ENCODE measurements at places on chromosomes 12 and 14.

- no peak for DNase-seq
Measured at GRCh38 chr14:32375663-32376062, 46.6 kb downstream of the AKAP6 start.

GRCh38 chr14:34355584-34356263 is 106.3 kb downstream of the SPTSSA start:
- DNase-seq = no peak

DNA sequence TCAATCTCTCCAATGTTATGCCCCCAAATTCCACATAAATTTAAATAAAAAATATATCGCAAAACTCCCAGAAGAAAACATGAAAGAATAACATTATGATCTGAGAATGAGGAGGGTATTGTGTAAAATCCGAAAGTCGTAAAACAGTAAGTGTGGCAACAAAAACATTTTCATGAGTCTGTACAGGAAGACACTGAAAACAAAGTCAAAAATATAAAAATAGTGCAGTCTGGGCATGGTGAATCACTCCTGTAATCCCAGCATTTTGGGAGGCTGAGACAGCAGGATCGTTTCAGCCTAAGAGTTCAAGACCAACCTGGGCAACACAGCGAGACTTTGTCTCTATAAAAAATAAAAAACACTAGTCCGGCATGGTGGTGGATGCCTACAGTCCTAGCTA is 57.1 kb downstream of the SPTLC2 start:
- DNase-seq = no peak

DNA sequence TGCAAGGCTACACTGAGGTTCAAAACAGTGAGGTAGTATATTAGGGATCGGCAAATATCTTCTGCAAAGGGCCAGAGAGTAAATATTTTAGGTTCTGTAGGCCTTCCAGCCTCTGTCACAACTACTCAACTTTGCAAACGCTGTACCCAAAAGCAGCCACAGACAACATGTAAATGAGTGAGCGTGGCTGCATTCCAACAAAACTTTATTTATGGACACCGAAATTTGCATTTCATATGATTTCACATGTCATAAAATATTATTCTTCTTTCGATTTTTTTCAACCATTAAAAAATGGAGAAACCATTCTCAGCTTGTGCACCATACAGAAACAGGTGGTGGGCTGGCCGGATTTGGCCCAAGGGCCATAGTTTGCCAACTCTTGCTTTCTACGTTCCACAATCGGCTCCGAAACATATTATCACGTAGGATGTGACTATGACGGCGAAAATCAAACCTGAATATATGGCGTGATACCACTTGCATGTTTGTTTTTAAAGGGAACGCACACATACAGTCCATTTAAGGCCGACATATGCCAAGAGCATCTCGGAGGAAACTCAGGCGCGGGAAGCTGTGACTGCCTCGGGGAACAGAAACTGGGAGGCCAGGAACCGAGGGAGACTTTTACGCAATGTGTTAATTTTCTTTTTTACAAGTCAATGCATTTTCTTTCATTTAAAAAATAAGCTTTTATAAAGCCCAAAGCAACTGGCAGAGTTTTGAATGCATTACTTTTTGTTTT is 7.1 kb downstream of the NCOR2 start:
- no peak for DNase-seq

- no peak for DNase-seq
Measured at GRCh38 chr14:24337824-24338175, 2.0 kb downstream of the RIPK3 start.

DNA sequence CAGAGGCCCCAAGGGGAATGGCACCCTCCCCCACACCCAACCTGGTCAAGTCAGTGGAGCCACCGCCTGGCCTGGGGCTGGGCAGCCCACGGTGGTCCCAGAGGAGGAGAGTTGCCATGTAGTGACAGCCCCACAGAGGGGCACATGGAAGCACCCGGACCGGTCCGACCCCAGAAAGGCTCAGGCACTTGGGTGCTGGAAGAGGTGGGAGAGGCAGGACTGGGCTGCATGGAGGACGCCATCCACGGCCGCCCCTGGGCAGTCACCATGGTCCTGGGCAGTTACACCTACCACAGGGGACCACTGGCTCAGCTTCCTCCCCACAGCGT is 37.9 kb upstream of the TMEM179 start:
- DNase-seq = no peak

GRCh38 chr12:32052212-32052713 is 54.4 kb upstream of the BICD1 start:
- no peak for DNase-seq

GRCh38 chr14:74488786-74489397 is 4.2 kb downstream of the NPC2 start:
- no peak for DNase-seq

GRCh38 chr12:18703321-18703720 is 34.5 kb downstream of the PLCZ1 start:
- DNase-seq = no peak

DNA sequence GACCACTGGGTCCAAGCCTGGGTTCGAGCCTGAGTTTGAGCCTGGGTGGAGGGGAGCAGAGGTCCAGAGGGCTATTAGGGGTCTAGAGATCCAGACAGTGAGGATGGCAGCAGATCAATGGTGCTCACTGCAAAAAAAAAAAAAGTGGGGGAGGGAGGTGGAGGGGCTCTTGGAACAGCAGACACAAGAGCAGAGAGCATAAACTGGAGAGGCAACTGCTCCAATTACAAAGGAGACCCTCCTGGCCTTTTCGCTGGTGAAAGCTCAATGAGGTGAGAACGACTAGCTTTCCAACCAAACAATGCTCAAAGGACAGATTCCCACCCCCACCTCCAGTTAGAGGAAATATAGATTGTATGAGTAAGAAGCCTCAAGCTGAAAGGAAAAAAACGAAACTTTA is 124.2 kb upstream of the TSPAN8 start:
- no peak for DNase-seq

GRCh38 chr12:103586791-103587370 is at the start of gene STAB2:
TSS of gene STAB2 (plus strand) at chr12:103587273. CDS start at chr12:103587477, 204 bp downstream.
- DNase-seq = no peak

DNA sequence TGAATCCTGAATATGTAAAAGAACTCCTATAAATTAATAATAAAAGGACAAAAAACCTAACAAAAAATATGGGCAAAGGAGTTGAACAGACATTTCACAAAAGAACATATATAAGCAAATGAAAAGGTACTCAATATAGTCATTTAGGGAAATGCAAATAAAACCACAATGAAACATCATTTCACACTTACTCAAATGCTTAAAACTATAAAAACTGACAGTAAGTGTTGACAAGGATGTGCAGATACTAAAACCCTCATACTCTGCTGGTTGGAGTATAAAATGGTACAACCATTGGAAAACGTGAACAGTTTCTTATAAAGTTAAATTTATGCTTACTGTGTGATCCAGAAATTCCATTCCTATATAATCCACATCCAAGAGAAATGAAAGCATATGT is 247.1 kb downstream of the GXYLT1 start:
- DNase-seq = no peak

- no peak for DNase-seq
Measured at GRCh38 chr14:96699666-96700065, 97.5 kb upstream of the VRK1 start.

DNA sequence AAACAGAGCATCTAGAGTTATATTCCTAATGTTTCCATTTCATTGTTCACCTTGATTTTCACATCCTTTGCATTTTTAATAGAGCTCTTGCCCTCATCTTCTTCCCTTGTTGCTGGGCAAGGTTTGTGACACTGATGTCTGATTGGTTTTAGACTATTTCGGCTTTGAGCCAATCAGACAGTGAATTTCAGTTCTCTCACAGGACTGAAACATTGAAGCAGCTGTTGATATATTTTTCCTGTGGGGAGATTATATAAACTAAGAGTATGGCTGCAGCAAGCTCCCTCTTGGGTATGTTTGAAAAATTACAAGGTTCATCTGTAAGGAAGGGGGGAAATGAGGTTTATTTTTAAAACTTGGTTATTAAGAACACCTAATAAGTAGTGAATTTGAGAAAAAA is 51.2 kb downstream of the ATF7IP start:
- no peak for DNase-seq

GRCh38 chr12:26317942-26318575 is 122.7 kb downstream of the SSPN start:
- no peak for DNase-seq

GRCh38 chr12:59046763-59047534 is 126.6 kb upstream of the LRIG3 start:
- DNase-seq = no peak

GRCh38 chr14:35940291-35940690 is 114.2 kb downstream of the BRMS1L start:
- DNase-seq = no peak

GRCh38 chr14:65959563-65960024 is 526.6 kb upstream of the CCDC196 start:
- no peak for DNase-seq

DNA sequence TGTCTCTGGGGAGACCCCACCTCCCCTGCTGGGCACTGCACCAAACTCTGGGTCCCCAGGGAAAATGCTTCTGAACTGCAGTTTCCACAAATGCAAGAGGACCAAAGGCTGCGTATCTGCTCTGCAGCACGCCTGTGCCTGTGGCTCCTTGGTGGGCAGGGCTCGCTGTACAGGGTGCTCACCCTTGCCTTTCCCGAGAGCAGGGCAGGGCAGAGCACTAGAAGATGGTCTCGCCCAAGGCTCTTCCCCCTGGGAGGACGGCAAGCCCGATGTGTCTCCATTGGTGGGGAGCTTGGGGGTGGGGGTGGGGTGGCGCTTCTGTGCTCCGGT is 175.3 kb upstream of the RTL1 start:
- DNase-seq = no peak

DNA sequence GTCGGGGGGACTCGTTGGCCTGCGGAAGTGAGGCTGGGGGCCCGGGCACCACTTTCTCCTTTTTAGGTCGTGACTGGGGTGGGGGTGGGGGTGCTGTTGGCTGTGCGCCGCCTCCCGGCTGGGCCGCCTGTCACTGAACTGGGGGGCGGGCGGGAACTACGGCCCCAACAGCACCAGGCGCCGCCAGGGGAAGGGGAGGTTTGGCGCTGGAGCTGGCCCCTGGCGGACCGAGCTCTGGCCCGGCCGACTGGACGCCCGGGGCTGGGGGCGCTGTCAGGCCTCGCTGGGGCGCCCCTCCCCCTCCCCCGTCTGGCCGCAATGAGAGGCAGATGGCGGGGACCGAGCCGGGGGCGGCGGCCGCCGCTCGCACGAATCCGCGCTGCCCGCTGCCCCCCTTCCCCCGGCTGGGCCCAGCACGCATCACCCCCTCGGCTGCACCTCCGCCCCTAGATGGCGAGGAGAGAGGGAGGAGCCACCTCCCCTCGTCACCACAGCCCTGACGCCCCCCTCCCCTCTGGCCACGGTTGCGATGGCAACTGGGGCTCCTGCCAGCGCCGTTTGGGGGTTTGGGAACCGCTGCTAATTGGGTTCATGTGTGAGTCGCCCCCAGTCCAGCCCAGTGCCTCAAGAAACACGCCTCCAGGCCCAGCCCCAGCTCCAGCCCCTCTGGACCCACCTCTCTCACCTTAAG is 723 bp downstream of the NFATC4 start:
- no peak for DNase-seq

DNA sequence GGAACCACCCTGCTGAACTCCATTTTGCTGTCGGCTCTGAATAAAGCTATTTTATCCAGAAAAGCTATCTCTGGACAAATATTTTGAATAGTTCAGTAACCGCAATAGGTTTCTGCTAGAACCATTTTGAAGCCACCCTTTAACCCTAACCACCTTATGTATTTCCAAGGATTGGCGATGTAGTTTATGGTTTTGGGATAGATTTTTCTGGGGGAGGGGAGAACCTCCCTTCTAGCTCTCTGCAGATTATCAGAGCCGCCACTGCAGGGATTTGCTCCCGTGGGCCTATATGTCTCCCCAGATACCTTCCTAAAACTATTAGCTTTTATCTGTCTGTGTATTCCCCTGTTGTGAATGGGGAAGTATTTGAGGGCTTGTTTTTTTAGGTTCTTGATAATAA is 1.8 kb upstream of the TUBA1B start:
- no peak for DNase-seq

DNA sequence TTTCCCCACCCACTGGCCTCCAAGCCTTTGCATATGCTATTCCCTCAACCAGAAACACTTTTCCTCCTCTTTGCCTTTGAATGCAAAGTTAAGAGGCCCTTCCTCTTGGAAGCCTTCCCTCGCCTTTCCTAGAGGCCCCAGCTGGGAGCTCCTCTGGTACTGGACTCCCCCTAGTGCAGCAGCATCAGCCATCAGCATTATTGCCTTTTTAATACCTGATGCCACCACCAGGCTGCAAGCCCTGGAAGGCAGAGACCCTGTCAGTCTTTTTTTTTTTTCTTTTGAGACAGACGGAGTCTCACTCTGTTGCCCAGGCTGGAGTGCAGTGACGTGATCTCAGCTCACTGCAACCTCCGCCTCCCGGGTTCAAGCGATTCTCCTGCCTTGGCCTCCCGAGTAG is 19.1 kb upstream of the PLA2G1B start:
- DNase-seq = no peak

GRCh38 chr14:92754966-92755365 is 6.5 kb upstream of the LGMN start:
- no peak for DNase-seq

DNA sequence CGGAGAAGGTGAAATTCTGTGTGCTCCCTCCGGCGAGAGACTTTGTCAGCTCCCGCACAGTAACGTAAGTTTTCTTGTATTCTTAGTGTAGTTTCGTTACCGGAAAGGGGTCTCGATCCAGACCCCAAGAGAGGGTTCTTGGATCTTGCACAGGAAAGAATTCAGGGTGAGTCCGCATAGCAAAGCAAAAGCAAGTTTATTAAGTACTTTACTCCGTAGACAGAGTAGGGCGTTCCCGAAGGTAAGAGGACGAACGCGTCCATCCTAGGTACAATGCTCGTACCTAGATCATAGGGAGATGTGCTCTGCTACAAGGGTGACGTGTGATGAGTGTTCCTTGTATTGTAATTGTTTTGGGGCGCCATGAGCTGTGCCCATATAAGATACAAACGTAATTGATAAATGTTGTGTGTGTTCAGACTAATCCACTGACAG is 293 bp downstream of the IFI27L1 start:
- no peak for DNase-seq

GRCh38 chr12:58584880-58585279 is 335.4 kb downstream of the LRIG3 start:
- DNase-seq = no peak

DNA sequence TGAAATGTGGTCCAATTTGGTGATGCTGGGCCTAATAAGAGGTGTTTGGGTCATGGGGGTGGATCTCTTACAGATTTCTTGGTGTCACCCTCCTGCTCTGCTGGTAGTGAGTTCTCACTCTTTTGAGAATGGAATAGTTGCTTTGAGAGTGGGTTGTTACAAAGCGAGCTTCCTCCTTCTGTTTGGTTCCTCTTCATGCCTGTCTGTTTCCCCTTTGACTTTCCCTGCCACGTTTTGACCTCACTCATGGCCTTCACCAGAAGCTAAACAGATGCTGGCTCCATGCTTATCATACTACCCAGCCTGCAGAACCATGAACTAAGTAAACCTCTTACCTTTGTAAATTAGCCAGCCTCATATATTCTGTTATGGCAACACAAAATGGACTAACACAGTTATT is 57.7 kb upstream of the LDHB start:
- no peak for DNase-seq

- DNase-seq = no peak
Measured at GRCh38 chr12:120856980-120857379, 47.2 kb downstream of the SPPL3 start.
